T-helper 1 cell (primary cell): ENCODE measurements at places on chromosomes 5 and 9.

DNA sequence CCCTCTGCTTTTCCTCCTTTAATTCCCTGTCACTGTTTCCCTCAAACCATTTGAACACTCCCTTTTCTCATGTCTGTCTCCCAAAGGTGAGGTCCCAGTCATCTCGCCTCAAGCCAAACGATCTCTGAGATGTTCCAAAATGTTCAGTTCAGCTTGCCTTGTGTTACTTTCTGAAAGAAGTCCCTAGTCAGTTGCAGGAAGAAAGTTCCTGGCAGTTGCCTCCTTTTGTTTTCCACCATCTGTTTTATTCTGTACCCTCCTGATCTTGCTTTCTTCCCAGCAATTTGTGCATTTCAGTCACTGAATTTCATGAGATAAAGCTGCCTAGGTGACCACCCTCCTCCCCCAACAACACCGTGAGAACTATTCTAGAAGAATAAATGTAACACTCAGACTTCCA is 277.5 kb downstream of the EPB41L4A start:
- no peak for DNase-seq

- DNase-seq: no peak
Measured at GRCh38 chr5:154262342-154262741, 71.8 kb downstream of the GALNT10 start.

GRCh38 chr5:176341325-176342157 is 20.0 kb downstream of the KIAA1191 start:
- no peak for DNase-seq

DNA sequence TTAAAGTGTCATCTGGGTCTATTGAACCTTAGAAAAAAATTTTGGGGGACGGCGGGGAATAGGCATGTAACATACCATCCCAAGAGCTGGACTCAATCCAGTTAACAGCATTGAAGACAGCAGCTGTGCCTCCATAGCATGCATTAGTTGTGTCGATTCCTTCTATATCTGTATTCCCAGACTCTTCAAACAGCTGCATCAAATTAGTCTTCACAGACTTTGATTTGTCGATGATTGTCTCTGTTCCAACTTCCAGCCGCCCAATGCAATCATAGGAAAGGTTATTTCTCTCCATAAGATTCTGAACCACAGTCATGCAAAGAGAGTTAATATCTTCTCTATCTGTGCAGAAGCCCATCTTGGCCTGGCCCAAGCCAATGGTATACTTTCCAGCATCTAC is 14.8 kb downstream of the HMGCS1 start:
- no peak for DNase-seq

DNA sequence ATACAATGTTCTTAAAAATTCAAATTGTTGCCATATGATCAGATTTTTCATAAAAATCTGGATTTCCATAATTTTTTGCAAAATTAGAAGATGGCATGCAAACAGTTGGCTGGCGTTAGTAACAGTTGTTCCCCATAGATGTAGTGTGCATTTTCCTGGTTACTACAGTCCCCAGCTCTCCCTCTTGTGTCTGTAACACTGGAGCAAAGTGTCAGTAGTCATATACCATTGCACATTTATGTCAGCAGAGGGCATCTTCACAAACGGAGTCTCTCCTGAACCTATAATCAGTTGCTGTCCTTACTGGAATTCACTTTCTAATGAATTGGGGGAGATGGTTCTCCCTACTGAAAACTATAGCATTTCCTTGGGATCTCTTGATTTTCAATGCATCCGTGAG is 44.7 kb upstream of the DMAC1 start:
- no peak for DNase-seq

DNA sequence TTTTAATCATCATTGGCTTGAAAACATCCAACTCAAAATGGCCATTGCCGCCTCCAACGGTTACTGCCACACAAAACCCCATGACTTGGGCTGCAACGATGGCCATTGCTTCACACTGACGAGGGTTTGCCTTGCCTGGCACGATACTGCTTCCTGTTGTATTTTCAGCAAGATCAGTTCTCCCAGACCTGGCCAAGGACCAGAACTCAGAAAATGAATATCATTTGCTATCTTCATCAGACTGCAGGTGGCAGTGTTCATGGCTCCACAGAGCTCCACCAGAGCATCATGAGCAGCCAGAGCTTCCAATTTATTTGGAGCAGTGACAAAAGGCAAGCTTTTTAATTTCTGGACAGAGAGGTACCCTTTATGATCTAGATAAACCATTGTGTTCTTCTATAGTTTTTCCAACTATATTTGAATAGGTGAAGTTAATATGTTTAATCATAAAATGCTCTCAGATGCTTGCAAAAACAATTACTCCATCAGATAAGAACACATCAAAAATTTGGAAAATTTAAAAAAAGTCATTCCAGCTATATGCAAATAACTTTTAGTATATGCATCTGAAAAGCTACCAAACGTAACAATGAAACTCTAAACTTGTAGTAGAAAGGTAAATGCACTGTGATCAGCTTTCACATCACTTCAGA is 10.4 kb downstream of the AMACR start:
- DNase-seq: no peak

- DNase-seq: no peak
Measured at GRCh38 chr5:110853267-110853666, 114.5 kb downstream of the SLC25A46 start.

DNA sequence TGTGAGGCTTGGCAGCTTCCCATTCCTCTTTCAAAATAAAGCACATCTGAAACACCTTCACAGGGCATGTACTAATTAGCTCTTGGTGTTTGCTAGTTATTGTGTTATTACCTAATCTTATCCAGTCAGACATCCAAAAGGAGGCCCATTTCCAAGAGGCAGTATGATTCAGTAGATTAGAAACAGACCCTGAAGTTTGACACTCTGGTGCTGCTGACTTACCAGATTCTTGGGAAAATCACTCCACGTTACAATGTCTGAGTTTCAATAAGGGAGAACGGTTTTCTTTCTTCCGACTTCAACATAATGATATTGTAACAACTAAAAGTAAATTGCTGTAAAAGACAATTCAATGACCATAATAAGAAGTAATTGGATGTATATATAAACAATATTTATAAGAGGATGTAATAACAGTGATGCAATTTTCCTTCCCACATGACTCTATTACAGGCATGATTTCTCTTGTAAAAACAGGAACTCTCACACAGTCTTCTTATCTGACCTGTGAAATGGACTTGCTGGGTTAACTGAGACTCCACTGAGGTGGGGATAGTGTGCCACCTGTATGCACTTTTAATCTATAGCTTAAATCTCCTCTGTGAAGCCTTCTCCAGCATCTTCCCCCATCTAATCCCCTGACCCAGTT is 181.3 kb upstream of the ELL2 start:
- no peak for DNase-seq

DNA sequence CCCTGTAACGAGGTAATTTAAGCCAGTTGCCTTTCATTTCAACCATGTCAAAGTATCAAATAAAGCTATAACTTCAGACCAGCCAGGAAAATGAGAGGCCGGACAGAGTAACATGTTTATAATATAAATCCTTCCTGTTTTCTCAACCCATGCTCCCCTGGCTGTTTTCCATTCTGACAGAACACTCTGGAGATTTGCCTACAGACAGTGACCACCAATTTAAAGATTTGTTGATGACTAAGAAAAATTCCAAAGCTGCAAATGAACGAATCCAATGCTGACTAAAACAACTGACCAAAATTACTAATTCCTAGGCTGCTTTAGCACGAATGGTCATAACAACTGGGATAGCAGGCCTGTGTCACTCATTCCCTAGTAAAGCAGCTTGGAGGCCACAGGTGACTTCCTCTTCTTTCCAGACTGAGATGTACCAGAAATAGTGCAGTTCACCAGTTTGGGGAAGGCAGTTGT is 141.4 kb downstream of the AOPEP start:
- DNase-seq: no peak

DNA sequence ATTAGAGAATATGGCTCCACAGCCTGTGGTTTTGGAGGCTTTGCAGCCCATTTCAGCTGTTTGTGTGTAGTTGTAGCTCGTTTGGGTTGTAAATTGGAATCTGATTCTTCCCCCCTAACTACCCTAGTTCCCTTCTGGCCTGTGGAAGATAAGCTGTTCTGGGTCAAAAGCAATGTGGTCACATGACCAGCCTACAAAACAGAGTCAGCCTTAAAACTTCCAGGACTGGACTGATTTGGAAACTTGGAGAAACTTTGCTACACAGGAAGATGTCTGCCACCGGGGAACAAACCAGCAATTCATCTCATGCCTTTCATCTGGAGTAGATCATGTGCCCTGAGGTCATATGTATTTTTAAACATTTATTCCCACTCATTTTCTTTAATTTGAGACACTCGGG is 83.8 kb downstream of the DAPK1 start:
- no peak for DNase-seq

- DNase-seq: no peak
Measured at GRCh38 chr5:20331826-20332225, 343.8 kb upstream of the CDH18 start.

- no peak for DNase-seq
Measured at GRCh38 chr9:28584542-28584941, 1011.3 kb upstream of the C9orf72 start.
